NCI-H1694 treated with DMSO at 0.1 percent for 48 hours (cell line): ENCODE measurements at places on chromosomes 4 and X.

GRCh38 chr4:6118201-6118600 lies 82.1 kb downstream of the JAKMIP1 start:
- no peak for DNase-seq

DNA sequence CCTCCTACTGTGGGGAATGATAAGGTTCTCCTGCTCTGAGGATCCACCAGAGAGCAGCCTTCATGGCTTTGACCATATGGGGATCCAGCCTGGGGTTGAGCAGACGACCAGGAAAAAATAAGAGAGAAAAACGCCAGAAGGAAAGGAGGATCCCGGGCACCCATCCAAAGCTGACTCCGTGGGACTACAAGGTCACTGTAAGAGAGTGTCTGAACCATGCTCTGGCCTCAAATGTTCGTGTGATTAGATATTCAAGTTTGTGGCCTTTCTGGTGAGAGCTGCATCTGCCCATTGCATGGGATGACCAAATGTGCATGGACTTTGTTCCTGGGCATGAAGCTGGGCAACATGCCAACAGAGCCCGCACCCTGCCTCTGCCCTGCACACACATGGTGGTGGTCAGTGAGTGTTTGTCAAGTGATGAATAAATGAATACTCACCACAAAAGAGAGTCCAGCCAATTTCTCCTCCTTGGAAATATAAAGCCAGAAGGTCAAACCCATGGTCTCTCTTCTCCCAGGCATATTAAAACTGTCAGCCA lies 346.0 kb upstream of the GATB start:
- peak; percentile 84 for DNase-seq

DNA sequence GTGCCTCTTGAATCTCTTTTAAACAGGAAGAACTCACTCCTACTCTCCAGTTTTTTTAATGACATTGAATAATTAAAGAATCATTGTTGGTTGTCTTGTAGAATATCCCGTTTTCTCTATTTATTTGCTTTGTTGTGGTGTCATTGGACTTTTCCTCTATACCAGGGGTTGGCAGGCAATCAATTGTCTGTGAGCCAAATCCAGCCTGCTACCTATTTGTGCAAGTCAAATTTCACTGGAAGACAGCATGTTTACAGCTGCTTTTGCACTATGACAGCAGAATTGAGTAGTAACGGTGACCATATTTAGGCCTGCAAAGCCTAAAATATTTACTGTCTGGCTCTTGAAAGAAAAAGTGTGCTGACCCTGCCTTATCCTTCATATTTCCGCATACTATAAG lies 34.8 kb downstream of the POLA1 start:
- DNase-seq: no peak

- DNase-seq: no peak
These were observed 912.6 kb upstream of the LCORL start for GRCh38 chr4:18934197-18934596.

DNA sequence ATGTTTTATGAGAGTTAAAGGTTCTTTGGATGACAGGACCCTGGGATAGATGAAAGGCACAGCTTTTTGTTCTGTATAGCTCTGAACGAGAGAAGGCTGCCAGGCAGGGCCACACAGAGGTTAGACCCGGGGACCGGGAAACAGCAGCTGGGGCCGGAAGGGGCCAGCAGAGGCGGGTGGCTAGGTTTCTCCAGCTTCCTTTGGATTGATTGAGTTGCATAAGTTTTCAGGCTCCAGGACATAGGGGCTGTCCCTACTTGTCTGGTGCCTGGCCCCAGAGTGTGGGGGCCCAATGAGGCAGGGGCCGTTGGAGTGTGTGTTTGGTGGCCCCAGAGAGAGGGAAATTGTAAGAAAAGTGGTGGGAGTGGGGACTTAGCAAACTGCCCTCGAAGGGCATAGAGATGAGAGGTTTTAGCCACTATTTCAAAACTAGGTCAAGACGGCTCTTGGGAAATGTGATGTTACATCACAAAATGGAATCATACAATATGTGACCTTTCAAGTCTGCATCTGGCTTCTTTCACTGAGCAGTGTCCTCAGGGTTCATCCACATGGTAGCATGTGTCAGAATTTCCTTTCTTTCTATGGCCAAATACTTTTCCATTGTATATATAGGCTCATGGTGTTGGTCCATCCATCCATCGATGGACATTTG lies 3.7 kb downstream of the ZFP92 start:
- DNase-seq: no peak

GRCh38 chr4:128354205-128354821 lies 66.7 kb upstream of the PGRMC2 start:
- DNase-seq: no peak

DNA sequence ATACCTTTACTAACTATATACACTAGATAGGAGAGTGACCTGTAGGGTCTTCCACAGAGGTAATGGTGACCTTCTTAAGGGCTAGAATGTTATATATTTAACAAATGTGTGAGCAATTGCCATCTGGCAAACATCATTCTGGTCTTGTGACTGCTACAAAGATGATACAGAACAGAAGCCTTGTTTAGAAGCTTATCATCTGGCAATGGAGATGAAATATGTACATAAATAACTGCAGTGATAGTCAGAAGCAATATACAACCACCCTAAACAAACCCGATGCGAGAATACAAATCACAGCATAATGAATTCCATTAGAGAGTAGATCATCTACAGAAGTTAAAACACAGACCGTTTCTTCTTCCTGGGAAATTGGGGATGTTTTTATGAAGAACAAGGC lies 952.7 kb upstream of the SLIT2 start:
- no peak for DNase-seq

DNA sequence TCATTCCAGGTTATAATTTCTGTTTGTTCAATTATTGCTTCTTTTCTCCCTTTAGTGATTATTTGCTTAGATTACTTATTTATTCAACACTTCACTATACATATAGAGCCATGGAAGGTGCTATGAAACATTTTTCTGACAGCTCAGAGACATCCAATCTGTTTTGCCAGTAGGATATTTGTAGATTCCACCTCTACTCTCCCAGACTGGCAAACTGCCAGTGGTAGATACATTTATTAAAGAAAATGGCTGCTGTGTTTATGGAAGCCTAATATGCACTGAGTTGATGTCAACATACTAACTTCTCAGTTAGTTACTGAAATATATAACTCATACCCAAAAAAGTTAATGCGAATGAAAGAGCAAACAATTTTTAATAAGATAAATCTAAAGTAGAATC lies 348.6 kb downstream of the TRAM1L1 start:
- DNase-seq: no peak

- peak; percentile 65 for DNase-seq
These were observed 148.9 kb downstream of the MAML3 start for GRCh38 chr4:140004922-140005627.

DNA sequence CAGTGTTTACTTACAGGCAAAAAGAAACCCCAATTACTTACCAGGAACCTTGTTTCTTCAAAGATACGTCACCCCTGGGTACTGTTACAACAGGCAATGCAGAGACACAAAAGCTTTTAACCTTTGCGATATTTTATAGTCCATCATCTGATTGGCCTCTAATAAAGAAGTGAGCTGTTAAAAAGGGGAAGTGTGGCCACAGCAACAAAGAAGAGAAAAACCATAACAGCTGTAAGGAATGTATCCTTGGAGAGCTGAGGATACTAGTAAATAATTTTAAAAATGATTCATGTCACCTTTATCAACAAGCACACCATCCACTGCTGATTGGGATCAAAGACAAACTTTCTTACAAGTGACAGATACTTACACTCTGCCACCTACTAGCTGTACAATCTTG lies 14.1 kb downstream of the GABRA4 start:
- DNase-seq: no peak

DNA sequence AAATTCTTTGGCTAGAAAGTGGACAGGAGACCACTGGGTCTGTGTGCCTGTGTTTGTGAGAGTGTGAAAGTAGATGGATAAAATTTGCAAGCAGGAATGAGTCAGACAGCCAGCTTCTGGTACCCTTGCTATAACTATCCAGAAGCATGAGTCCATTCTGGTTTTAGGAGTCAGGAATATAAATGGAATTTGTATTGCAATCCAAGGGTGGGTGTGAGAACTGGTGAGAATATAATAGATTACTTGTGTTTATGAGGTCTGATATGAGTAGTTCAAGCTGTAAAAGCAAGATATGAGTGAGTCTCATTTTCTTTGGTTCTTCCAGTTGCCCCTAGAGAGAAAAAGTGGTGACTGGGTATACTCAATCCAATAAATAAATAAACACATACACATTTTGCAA lies 212.7 kb upstream of the TAPT1 start:
- no peak for DNase-seq

DNA sequence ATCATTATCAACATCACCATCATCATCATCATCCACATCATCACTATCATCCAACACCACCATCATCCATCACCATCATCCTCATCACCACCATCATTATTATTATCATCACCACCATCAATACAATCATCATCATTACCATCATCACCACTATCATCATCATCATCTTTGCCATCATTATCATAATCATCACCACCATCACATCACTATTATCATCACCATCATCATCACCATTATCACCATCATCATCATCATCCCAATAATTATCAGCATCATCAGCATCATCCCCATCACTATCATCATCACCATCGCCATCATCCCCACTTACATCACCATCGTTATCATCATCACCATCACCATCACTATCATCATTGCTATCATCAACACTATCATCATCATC lies 1021.9 kb upstream of the PRKX start:
- DNase-seq: no peak

GRCh38 chr4:77911842-77912450 lies 49.3 kb downstream of the MRPL1 start:
- DNase-seq: no peak

DNA sequence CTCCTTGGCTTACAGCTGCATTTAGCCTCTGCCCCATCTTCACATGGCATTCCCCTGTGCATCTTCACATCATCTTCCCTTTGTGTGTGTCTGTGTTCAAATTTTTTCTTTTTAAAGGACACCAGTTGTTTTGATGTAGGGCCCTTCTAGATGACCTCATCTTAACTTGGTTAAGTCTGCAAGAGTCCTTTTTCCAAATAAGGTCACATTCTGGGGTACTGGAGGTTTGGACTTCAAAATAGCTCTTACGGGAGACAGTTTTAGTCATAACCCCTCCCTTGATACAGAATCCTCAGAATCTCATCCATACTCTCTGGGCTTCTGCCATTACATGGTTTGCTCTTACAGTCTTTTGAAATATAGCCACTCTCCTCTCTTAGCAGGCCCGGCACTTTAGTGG lies 231.5 kb upstream of the ATP6AP2 start:
- no peak for DNase-seq

- DNase-seq: no peak
These were observed 57.3 kb downstream of the AGA start for GRCh38 chr4:177384856-177385397.

GRCh38 chrX:153650959-153651358 lies 4.0 kb downstream of the DUSP9 start:
- DNase-seq: no peak

GRCh38 chr4:2852481-2852921 lies 8.9 kb downstream of the ADD1 start:
- DNase-seq: no peak

- DNase-seq: no peak
These were observed 270.5 kb downstream of the TENM3 start for GRCh38 chr4:182513587-182514291.

DNA sequence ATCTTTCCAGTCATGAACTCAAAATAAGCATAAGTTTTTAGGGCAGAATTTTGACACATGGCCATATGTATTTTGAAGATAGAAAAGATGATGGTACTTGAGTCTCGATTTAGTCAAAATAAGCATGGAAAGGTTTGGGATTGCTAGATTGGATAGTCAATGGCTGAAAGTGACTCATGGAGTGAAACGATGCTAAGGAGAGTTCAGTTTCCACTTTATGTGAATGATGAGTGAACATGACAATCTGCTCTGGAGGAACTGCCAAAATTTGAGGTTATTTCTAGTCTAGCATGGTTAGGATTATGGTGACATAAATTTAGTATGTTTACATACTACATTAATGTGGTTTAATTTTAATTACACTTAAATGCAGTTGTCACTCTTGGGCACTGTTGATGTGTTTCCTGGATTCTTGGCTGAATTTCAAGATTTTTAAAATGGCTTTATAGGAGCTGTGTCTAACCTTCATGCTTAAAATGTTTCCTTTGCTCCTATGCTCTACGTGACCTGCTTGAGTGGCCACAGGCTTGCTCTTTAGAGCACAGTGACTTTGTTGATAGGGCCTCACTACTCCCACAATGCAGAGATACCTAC lies 17.1 kb downstream of the DDX3X start:
- DNase-seq: no peak

- DNase-seq: no peak
These were observed at the start of gene PGRMC2 for GRCh38 chr4:128287141-128287870. Gene PGRMC2, minus strand, starts transcription at chr4:128287813. Its CDS starts 23 bp downstream, at chr4:128287790.

- no peak for DNase-seq
These were observed 379.6 kb downstream of the NAF1 start for GRCh38 chr4:162787120-162787519.

DNA sequence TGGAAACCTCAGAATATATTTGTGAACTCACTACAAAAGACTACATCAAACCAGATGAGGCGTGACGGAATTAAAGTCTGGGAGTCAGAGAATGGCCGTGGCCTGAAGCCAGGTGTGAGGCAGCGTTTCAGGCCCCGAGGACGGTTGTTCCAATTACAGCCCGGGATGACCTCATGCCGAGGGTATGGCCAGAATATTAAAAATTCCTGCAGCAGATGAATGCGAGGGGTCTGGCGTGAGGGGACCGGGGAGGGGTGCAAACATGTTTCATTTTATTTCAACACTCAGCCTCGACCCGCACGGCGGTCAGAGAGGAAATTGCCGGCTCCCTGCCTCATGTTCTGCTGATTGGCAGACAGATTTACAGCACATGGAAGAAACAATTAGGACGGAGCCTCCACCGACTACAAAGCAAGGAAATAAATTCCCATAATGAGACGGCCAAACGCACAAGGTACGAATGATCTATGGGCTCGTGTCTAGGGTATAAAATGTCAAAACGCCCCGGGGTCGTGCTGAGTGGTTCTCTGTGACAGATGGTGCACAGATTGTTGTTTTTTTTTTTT lies 289.7 kb downstream of the SHOX start:
- DNase-seq: no peak

- DNase-seq: no peak
These were observed at the start of gene UGT2B17 for GRCh38 chr4:68576272-68577125. Gene UGT2B17, minus strand, starts transcription at chr4:68576322. Its CDS starts 7,838 bp downstream, at chr4:68568484.

DNA sequence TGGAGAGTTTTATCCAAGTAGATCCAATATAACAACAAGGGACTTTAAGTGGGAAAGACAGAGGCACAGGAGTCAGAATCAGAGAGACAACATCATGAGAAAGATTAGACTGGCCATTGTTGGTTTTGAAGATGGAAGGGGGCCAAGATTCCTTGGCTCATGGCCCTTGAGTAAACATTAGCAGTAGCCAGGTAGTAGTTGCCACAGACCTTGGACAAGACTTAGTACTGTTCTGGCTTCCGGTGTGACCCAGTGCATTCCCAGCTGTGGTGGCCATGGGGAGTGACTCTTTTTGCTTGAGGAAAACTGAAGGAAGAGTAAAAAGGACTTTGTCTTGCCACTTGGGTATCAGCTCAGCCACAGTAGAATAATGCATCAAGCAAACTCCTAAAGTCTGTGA lies 462.2 kb upstream of the CPXCR1 start:
- DNase-seq: no peak
